ENCODE measurements at places on chromosomes 4 and X.

GRCh38 chr4:74395633-74396032 lies 30.7 kb downstream of the EREG start:
- no peak for DNase-seq

DNA sequence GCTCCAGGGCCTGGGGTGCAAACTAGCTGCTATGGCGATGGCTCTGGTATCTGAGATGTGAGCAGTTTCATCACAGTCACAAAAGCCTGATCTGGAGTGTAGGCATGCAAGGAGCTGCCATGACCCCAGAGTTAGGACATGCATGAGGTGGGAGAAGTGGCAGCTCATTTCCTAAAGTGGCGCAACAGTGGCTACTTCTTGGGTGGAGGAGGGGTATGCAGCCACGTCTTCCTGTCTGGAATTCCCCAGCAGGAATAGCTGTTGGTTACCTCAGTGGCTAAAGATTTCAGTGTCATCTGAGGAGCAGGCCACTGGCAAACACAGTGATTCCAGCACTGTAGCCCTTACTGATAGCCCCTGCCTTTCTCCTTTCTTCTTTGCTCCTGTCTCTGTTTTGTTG lies 1382.5 kb downstream of the C4orf33 start:
- no peak for DNase-seq

- no peak for DNase-seq
These were observed 25.9 kb upstream of the PRDM5 start for GRCh38 chr4:120948382-120948781.

GRCh38 chr4:185672151-185672550 lies 136.8 kb upstream of the PDLIM3 start:
- DNase-seq: no peak

DNA sequence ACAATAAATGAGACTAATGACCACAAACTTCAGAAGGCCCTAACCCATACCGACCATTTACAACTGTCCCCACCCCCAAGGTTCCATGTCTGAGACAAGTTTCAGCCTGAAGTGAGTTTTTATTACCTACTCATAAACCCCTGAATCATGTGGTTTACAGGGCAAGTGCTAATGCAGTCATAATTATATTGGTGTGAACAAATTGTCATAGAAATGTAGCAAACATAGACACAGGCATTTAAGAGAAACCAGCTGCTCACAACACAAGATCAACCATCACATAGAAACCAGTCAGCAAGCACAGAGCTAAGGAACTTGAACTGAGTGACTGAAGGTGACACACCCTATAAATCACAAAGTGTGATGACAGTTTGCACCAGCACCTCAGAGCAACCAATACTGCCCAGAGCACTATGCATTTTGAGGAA lies 173.8 kb upstream of the MID1 start:
- DNase-seq: no peak

Data from SK-N-SH (cell line).